Common myeloid progenitor, CD34-positive (primary cell): ENCODE measurements at places on chromosomes 3 and 15.
A peak's percentile ranks its signal among the peaks of the same experiment; 100 is the strongest.

DNA sequence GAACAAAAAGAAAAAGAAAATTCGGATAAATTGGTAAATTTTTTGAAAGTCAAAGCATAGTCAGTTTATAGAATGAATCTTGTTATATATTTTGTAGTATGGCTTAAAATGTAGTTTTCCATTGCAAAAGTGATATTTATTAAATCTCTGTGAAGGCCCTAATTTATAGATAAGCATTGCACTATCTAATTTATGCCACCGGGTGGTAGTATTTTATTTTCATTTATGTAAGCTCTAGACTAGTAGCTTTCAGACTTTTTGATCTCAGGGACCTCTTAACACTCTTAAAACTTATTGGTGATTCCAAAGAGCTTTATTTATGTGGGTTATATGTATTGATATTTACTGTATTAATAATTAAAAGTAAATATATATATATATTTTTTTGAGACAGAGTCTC is 133.9 kb upstream of the LRRFIP2 start:
- peak; percentile 62 for DNase-seq

DNA sequence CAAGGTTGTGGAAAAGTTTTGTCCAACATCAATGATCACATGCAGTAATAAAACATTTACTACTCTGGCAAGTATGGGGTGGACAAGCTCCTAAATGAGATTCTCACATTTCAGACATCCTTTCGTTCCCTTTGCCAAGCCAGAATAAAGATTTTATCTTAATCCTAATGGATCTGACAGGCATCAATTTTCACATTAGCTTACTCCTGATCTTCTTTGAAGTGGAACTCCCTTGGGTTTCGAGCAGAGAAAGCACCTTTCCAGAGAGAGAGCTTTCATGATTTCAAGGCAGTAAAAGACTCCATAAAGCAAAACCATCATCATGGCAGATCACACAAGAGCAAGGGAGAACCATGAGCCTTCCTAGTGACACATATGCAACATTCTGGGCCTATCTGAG is 27.3 kb upstream of the EID1 start:
- no peak for DNase-seq

DNA sequence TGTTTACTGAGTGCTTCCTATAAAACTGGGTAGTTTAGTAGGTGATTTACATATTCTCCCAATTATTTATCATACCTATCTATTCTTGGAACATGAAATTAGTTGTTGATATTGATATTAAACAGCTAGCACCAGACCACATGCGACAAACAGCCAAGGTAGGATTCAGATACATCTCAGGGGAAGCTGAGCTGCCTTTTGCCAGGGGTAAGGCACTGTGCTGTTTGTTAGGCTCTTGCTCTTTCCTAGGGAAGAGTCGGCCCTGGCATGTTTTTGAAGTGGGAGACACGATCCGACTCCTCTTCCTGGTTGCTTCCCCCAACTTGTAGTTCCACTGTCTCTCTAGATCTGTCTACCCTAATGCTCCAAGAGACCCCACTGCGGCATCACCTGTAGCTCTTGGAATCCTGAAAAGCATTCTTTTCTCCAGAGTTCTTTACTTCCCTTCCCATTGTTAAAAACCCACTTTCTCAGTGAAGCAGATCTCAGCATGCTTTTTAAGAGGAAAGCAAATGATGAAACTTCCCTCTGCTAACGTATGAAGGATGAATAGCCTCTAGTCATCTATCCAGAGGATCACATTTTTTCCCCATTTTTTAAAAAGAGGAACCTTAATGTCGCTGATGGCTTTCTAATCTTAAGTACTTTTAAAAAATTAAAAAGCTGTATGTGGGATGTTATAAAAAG is 138.4 kb downstream of the GHSR start:
- no peak for DNase-seq

- DNase-seq: no peak
Observed at GRCh38 chr3:141603473-141604035, 116.7 kb downstream of the RASA2 start.

GRCh38 chr3:30659270-30660130 is 53.1 kb downstream of the TGFBR2 start:
- peak; percentile 48 for DNase-seq

- DNase-seq: no peak
Observed at GRCh38 chr3:42032693-42033349, 58.3 kb upstream of the TRAK1 start.

DNA sequence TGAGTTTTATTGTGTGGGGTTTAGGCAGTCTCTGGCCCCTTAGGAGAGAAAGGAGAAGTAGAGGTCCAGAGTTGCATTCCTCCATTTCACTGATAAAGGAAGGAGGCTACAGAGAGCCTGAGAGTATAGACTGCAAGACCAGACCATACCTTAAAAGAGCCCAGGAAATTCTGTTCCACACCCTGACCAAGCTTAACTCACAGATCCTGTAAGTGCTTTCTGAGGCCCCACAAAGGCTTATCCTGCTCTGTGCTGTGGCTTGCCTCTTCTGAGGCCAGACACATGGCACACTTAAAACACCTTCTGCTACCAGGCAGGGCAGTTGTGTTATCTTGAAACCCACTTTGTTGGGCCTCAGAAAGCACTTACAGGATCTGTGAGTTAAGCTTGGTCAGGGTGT is 39.2 kb upstream of the LEKR1 start:
- no peak for DNase-seq

GRCh38 chr3:67619991-67620390 is 34.4 kb downstream of the SUCLG2 start:
- DNase-seq: no peak

DNA sequence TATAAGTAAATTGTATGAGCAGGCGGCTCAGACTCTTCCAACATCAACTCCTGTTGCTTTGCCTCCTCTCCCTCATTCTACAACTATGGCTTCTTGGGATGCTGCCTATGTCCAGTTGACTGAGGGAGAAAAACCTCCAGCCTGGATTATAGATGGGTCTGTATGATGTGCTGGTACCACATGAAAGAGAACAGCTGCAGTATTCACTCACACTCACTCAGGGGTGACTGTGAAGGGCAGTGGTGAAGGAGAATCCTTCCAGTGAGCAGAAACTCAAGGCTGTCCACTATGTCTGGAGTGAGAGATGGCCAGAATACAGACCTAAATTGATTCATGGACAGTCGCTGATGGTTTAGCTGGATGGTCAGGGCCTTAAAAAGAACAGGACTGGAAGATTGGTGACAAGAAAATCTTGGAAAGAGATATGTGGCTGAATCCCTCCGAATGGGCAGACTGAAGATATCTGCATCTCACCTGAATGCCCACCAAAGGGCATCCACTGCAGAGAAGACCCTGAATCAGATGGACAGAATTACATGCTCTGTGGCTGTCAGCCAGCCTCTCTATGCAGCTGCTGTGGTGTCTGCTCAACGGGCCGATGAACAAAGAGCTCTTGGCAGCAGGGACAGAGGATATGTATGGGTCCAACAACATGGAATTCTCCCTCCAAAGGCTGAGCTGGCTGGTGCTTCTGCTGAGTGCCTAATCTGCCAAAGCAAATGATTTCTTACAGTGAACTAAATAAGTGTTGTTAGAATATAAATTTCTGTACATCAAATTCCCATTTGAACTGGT is 1.9 kb upstream of the BCL2L10 start:
- no peak for DNase-seq

GRCh38 chr3:141469720-141470119 is 17.1 kb upstream of the RASA2 start:
- DNase-seq: no peak

DNA sequence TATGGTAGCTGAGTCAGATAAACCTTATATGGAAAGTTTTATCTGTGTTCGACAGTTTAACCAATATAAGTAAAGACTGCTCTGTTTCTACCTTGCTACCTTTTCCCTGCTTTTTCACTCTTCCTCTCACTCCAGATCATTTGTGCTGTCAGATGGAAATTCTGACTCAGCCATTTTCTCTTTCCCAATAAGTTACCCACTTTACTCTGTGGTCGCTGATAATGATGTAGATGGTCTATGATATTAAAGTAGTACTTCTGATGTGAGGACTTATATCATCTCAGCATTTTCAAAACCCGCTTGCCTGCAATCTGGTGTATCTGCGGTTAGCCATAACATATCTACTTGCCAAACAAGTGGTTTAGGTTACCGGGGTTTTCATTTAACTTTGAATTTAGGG is 15.0 kb upstream of the UTS2B start:
- no peak for DNase-seq
